Naive B cell (primary cell): ENCODE measurements at places on chromosomes 13 and 19.

DNA sequence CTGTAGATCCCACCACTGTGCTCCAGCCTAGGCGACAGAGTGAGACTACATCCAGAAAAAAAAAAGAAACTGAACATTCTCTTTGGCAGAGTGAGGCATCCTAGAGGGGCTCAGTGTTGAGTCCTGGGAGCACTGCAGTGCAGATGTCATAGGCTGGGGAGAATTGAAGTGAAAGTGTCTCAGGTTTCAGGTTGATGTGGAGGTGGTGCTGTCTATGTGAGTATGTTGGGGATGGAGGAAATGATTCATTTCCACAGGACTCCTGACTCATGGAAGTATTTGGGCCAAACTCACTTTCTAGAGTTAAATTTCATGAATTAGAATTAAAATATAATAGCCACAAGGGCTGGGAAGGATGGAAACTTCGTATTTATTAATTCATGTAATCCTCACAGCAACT, 134.4 kb upstream of the TSC22D1 start:
- DNase-seq, result no peak

- DNase-seq, result no peak
These were observed 603.9 kb downstream of the PCDH17 start for GRCh38 chr13:58235454-58235853.

DNA sequence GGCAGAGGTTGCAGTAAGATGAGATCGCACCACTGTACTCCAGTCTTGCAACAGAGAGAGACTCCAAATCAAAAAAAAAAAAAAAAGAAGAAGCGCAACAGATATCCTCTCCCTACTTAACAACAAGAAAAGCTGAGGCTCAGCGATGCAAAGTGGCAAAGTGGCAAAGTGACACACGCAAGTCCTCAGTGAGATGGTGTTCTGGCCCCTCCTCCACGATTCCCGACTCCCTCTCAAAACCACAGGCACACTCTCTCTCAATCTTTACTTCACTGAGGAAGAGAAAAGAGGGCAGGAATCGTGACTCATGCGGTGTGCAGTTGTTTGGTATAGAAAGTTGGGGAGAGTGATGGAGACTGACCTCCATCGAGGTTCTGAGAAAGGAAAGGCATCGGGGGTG, 12.6 kb downstream of the FFAR2 start:
- no peak for DNase-seq

DNA sequence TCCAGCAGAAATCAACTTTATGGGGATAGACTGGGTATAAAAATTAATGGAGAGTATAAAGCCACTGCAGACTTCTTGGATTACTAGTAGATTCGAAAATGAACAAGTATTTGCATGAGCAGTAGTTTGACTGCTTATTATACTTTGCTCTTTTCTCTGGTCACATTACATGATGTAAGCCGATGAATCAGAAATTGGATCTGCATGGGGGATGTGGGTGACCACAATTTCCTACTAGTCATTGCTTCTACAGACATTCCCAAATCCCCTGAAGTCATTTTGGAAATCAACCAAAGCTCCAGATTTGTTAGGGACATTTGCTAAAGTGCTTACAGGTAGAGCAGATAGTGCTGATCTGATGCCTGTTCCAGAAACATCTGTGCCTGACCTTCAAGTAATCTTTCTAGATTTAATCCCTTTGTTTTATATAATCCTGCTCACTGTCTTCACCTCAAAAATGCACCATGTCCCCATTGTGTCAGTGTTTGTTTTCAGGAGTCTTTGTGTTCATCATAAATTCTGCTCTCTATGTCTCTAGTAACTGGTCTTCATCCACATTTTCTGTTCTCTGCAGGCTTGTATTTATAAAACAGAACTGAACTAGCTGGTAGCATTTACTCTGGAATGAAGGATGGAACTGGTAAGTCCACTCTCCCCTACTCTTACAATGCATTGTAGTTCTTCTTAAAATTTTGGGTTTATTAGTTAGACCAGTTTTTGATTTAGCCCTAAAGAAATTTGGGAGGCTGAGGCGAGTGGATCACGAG, 201.5 kb upstream of the CSNK1A1L start:
- DNase-seq, result no peak

GRCh38 chr19:47352095-47352494, 3.0 kb downstream of the DHX34 start:
- no peak for DNase-seq

- DNase-seq, result no peak
These were observed 607.6 kb downstream of the SLITRK1 start for GRCh38 chr13:83274679-83275078.

GRCh38 chr13:91774397-91774796, 376.0 kb downstream of the GPC5 start:
- no peak for DNase-seq

- DNase-seq, result no peak
These were observed 4.7 kb upstream of the ASF1B start for GRCh38 chr19:14141041-14141440.

DNA sequence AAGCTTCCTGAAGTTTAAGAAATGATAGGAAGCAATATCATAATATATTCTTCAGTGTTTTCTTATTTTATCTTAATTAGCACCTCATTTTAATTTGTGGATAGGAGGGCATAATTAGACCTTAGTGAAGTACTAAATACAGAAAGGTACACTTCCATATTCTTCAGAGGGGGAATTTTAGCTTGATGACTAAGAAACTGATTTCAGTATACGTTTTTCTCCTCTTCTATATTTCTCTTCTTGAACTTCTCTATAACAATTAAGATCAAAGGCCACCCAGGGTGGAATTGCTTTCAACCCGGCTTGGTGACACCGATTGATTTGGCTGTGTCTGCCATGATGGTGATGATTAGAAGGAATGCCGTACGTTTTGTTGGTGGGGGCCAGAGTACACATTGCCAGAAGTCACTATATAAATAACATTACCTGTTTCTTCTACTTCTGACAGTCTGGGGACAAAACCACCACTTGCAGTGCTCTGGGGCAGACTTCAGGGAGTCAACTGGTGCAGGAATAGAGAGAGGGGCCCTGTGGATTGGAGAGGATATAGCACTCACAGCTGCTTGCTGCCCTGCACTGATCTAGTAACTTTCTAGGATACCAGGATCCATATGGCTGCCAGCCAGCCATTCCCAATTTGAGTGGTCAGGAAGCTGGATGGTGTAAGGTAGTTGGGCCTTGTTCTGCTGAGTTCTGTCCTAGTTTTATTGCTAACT, 73.8 kb downstream of the SPATA13 start:
- no peak for DNase-seq

GRCh38 chr13:36297366-36298338, at the start of gene CCDC169:
Gene CCDC169, minus strand, starts transcription at chr13:36297814. Its CDS starts 95 bp downstream, at chr13:36297719.
- DNase-seq, result peak; percentile 76
